Suppressor macrophage treated with lipopolysaccharide for 1 hour (primary cell): ENCODE measurements at places on chromosomes 12 and 14.
A peak's percentile ranks its signal among the peaks of the same experiment; 100 is the strongest.

DNA sequence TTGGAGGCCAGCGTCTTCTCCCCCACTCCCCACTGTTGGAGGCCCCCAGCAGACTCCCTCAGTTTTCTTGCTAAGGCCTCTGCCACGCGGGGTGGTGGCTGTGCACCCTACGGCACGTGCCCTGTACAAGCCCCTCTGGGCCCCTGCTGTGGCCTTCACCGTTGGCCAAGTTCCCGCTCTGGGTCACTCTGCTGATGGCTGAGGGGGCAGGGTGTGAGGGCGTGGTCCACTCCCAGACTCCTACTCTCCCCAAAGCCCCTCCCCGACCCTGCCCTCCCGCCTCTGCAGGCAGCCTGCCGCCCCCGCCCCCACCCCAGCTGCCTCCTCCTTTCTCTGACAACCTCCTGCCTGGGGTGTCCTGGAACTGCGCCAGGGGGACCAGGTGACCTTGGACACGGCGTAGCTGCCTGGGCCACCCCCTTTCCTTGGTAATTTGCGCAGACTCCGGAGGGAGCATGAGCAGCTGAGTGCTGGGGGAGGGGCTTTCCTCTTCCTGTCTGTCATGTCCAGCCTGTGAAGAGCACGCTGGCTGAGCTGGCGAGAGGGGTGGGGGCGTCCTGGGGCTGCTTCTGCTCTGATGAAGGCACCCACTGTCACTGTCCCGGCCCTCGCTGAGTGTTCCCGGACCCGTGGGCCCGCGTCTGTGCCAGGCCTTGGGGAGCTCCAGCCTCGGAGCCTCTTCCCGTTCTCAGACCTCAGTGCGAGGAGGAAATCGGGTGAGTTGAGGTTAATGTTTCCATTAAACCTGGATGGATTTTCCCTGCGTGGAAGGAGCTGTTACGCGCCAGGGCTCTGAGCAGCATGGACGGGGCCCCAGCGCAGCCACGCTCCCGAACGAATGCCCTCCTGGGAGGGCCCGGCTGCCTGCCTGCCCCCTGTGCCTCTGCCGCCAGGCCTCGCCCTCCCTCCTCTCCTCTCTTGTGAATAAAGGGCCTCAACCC is 85.0 kb downstream of the KIF26A start:
- no peak for DNase-seq

DNA sequence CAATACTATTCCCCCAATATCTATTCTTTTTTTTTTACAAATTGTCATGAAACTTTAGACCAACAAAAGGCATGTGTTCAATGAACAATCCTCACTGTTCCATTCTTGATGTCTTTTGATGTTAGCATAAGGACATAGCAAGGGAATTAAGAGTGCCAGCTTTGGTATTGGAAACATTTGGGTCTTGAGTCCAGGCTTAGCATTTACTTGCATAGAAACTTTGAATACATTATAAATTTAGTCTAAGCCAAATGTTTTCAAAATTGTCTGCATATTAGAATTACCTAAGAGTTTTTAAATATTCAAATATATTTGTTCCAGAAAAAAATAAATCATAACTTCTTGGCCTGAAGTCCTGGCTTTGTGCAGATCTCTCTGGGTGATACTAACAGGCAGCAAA is 406.5 kb downstream of the LRFN5 start:
- DNase-seq: no peak

DNA sequence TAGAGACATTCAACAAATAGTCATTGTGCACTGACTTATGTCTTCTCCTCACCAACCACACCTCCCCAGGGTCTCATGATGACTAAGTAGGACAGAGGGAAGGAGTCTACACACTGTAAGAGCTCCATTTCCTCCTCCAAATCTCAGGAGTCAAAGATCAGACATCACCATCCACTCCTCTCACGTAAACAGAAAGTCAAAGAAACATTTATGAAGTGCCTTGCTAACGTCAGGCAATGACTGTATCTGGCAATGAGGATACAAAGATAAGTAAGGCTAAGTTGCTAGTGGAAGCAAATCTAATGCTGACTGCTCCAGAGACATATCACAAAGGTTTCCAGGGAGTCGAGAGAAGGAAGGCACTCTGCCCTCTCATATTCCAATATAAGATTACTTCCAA is 88.9 kb downstream of the SLC2A13 start:
- no peak for DNase-seq

DNA sequence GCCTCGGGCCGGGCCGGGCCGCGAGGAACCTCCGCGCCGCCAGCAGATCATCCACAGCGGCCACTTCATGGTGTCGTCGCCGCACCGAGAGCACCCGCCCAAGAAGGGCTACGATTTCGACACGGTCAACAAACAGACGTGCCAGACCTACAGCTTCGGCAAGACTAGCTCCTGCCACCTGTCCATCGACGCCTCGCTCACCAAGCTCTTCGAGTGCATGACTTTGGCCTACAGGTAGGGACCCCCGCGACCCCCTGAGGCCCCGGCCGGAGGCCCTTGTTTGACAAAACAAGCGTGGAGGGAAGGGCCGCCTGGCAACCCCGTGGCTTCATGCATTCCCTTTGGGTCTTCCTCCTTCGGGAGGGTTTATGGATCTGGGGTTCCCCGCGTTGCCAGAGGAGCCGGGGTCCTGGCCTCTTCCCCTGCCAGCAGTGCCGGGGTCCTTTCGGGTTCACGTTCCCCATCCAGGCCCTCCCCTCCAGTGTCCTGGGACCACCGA is 526 bp downstream of the MLXIP start:
- DNase-seq: peak; percentile 37

DNA sequence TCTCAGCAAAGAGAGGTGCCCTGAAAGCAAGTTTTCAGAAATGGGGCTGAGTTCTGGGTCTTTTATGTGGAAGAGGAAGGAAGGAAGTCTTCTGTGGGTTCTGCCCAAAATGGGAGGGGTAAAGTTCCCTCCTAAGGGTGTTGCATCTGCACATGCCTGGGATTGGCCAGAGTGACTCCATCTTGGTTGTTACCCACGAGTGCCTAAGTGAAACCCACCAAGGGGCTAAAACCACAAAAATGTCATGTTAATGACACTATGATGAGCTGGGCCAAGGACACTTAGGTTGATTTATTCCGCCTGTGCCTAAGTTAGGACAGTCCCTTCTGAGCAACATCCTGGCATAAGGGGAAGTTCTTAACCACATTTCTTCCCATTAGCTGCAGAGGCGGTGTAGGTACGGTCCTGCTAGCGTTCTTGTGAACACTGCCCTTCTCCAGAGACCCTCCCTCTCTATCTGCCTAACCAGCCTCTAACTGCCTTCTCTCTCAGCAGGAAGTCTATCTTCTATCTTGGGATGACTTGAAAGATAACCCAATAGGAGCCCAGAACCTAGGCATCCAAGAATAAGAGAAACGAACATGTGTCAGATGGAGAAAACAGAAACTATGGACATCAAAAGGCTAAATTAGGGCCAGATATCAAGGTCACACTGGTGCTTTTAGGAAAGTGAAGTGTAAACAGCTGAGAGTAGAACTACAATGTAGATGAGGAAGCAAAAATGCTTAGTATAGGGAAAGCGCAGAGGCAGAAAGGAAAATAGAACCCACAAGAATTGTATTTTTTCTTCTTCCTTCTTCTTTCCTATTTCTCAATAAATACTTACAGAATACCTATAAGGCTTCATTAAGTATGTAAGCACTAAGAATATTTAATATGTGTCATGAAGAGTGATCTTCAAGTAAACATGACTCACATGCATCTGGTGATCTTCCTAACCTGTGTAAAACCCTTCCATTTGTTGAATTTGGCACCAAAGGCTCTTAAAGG is 104.2 kb upstream of the AMN1 start:
- peak; percentile 92 for DNase-seq

DNA sequence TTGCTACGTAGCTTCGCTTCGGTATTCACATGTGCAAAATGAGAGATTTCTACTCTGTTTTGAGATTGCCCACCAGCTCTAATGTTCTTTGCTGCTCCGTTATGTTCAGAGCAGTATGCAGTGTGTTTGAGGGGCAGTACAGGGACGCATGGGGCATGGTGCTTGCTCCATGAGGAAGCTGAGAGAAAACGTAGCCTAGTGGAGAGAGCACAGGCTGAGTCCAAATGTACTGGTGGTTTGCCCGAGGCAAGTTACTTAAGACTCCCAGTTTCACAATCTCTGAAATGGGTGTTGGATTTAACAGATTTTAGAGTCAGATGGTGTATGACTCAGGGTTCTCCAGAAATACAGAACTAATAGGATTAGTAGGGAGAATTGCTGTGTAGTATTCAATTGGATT is 310.5 kb downstream of the ETNK1 start:
- DNase-seq: no peak

DNA sequence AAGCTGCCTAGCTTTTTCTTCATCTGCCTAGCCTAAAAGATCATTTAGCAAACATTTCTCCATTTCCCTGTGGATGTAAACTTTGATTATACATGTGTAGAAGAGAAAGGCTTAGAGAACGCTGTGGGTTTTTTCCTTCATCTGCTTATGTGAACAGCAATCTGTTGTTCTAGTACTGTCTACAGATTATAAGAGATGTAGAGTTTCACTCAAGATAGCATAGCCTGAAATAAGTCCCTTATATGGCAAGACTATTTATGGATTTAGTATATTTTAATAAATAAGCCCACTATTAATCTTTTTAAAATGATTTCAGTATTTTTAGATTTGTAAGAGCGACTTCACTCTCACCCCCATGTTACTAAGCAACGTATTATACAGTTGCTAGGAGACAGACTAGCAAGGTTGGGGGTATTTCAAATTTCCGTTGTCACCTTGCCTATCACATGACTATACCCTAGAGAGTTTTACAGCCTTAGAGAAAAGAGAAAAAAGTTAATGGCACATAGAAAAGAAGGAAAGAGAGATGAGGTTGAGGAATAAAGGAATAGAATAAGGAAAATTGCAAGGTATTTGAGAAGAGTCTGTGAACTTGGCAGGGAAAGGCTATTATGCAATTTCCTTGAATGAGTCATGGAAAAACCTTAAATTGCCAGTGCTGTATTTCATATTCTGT is 12.2 kb upstream of the TUBA1A start:
- DNase-seq: peak; percentile 75

DNA sequence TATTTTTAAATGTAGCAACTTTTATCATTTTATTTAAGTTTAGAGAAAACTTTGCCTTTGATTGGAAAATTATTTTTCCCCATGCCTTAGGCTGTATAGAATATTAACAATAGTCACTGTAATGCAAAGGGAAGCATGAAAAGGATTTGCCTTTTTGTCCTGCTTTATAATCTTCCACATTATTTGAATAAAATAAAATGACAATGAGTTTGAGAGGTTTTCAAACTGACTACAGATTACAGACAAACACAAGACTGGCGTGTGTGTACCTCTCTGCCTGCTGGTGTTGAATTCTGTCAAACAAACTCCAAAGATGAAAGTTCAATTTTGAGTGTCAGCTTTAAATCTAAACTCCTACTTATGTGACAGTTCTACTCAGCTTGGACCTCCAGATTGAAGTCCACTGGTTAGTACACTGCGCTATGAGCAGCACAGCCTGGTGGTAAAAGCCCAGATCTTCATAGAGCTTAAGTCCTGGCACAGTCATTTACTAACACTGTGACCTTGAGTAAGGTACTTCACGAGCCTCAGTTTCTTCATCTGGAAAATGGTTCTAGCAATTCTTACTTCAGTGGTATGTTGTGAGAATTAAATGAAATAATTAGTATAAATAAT is 98.3 kb upstream of the CPNE8 start:
- no peak for DNase-seq

DNA sequence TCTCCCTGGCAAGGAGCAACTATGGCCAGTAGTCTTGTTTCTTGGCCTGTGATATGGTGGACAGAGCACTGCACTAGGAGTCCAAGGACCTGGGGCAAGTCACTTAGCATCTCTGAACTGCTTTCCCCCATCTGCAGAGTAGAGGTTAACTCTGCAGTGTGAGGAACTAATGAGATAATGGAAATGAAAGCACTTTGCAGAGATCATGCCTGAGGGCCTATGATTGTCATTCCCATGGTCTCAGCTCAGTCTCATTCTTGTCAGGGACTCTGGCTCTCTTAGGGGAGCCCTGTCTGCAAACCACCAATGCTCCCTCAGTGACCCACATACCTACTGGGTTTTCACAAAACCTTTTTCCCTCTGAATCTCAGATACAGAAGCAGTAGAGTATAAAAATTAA is 6.5 kb upstream of the PNMA1 start:
- DNase-seq: no peak

DNA sequence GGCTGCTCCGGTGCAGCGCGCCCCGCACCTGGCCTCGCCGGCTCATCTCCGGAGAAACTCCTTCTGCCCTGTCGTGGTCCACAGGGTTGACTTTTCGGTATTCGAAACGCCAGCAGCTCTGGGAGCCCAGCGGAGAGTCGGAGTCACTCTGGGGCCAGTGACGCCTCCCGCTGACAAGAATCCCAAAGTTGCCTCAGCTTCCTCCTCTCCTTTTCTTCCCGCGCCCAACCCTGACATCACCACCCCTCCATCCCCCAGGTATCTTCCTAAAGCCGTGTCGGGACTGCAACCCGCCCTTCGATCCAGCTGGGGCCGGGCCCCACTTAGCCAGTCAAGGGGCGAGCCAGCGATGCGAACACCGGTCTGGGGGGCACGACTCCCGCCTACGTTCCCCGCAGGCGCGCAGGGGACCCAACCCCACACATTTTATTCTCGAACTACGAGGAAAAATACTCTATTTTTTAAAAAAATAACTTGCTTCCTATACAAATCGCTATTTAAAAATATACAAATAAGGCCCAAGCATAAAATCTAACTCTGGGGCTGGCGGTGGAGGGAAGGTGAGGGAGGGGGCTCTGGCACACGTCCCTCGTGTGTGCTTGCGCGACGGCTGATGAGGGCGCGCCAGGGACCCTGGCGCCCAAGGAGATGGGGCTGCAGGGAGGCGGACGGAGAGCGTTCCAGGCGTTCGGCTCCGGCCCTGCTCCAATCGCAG is 2.1 kb downstream of the NKX2-8 start:
- no peak for DNase-seq

- DNase-seq: no peak
Observed at GRCh38 chr14:35909665-35910064, 83.5 kb downstream of the BRMS1L start.

- no peak for DNase-seq
Observed at GRCh38 chr14:52091928-52092327, 23.1 kb upstream of the NID2 start.

DNA sequence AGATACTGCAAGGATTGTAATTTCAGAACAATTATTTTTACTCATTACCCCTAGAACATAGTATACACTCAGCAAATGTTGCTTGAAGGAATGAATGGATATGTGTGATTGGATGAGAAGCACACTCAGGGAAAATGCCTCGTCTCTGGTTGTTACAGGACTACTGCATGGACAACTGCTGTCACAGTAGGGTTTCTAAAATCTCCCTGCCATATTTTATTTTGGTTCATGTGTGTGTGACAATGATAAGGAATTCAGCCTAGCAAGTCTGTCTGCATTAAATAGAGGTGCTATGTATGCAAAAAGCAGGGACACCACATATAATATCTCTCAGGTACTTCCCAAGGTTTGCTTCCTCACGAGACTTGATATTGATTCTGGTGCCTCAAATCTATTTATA is 1.4 kb downstream of the PTPRR start:
- DNase-seq: no peak

GRCh38 chr14:73723406-73723796 is 9.2 kb upstream of the PNMA1 start:
- DNase-seq: no peak

GRCh38 chr12:110247340-110248095 is 33.5 kb upstream of the ATP2A2 start:
- DNase-seq: no peak

GRCh38 chr12:116060764-116061163 is 216.7 kb downstream of the MED13L start:
- peak; percentile 88 for DNase-seq

- no peak for DNase-seq
Observed at GRCh38 chr14:63972323-63972932, 119.6 kb downstream of the SYNE2 start.
